ENCODE measurements at places on chromosomes 6 and 20.

GRCh38 chr20:43800186-43800585 is 73.4 kb upstream of the GTSF1L start:
- DNase-seq: no peak

DNA sequence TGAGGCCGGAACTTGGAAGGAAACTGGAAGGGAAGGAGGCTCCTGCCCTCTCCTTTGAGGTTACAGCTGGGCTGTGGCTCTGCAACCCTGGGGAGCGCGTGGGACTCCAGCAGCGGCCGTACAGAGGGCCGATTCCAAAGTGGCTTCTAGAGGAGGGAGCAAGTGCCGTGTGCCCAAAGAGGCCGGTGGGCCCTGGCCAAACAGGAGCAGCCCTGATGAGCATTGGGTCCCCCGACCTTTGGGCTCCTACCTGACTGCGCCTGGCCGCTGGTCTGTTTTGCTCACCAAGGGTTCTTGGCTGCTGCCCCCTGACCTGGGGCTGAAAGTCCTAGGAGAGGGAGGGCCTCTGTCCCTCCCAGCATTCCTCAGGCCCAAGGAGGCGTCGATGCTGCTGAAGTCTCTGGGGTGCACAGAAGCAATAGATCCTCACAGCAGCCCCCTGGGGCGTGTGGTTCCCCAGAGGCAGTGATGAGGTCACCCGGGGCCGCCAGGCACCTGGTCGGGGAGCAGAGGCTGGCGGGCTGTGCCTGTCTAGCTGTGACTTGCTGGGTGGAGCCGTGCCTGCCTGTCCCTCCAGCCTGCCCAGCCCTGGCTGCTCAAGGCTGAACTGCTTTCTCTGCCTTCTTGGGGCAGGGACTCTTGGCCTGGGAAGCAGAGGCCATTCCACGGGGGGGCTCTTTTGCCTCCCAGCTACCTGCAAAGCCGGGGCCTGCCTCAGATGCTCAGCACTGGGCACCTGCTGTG is 9.8 kb downstream of the RBM38 start:
- DNase-seq: no peak

DNA sequence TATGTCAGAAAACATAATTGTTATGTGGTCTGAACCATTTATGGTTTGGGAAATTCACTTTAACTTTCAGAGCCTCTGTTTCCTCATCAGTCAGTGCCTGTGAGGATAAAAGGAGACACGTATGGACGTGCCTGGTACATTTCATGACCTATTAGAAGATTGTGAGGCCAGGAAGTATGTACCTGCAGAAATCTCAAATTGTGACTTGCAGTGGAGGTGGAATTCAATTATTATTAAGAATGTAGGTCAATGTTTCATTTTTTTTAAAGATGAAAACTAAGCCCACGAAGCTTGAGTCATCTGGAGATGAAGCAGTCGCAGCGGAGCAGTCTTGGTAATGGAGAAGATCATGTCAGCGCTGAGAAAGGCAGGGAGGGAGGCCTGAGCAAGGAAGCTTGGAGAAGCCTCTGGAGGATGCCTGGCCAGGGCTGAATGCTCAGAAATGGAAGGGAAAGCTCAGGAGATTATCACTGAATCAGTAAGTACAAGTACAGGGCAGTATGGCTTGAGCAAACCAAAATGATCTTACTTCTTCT is 3.9 kb upstream of the DSE start:
- no peak for DNase-seq

DNA sequence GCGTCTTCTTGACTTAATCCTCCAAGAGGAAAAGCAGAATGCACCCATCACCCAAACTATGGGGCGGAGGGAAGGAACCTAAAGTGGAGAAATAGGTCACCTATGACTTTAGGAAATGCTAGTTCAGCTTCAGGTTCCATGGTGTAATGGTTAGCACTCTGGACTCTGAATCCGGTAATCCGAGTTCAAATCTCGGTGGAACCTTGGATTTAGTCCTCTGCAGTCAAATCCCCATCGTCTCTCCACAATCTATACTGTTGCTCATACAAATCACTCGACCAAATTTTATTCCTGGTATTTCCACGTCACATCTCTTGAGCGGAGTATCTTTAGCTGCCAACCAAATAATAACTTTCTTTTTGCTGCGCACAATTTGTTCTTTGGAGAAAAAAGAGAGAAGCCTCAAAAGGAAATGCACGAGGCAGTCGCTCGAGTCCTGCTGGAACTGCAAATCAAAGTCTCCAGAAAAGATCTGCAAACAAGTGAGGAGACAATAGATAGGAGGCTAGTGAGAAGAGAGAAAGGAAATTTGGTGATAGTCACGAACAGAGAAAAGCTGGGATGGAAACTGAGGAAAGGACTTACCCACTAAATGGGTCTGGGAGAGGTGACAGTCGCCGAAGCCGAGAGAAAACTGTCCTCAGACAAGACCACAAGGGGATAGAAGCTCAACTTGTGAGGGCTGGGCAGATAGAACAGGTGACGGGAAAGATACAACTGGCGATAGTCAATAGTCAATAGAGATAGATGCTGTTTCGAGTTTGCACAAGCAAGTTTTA is 16.6 kb downstream of the POM121L2 start:
- DNase-seq: peak; percentile 76

DNA sequence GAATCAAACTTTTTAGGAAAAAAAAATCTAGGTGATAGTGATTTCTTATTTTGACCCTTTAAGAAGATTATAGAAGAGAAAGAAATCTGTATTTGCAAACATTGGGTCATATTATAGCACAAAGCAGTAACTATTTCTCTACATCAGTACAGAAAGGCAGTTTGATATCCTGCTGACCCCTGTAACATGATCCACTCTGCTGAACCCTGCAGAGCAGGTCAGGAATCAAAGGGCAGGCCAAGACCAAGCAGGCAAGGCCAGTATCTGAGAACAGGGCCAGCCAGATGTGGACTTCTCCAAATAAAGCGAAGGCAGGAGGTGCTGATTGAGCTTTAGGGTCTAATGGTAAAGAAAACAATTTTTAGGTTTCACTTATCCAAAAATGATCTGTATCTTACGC is 239.4 kb downstream of the PTPRK start:
- no peak for DNase-seq

- DNase-seq: peak; percentile 81
Measured at GRCh38 chr6:32176476-32177182, 745 bp upstream of the AGPAT1 start.

GRCh38 chr6:138517635-138518034 is 18.3 kb upstream of the NHSL1 start:
- DNase-seq: peak; percentile 27

- DNase-seq: no peak
Measured at GRCh38 chr6:126112171-126112632, 125.9 kb downstream of the TRMT11 start.

GRCh38 chr6:154572556-154572955 is 62.1 kb upstream of the CNKSR3 start:
- DNase-seq: no peak

DNA sequence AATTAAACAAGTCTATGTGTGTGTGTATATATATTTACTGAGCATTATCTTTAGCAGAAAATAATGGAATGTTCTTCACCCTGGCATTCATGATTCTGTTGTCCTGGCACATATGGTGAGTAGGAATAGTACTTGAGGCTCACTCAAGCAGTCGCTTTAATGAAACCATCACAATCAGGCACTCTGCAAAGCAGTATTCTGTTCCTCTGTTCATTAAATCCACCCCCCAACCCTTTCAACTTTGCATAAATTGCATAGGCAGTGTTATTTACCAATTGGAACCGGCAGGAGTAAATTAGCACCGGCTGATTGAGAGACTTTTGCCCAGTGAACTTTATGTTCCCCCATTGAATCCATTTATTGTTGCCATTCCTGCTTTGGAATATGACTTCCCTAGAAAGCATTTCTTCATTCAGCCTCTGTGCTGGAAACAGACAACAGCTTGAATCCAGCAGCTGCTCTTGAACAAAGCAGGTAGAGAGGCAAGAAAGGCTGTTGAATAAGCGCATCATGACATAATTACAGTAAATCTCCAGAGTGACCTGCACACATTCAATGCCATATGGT is 268.0 kb upstream of the RNF217 start:
- DNase-seq: no peak

- DNase-seq: peak; percentile 26
Measured at GRCh38 chr6:6885521-6886170, 222.1 kb upstream of the RREB1 start.

DNA sequence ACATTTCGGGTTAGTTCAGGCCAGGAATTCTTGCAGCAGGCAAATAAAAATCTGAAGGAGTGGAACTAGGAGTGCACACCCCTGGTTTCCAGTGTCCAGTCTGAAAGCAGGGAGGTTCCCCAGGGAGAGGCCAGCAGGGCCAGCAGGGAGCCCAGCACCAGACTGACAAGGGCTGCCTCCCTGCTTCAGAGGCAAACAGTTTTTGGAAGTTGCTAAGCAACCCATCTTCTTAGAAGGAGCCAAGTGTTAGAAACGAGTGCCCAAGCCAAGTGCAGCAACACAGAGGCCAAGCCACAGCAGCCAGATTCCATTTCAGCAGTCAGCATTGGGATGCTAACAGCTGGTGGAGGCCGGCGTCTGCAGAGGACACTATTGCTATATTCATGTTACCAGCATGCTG is 179.1 kb downstream of the SYNDIG1 start:
- peak; percentile 32 for DNase-seq

DNA sequence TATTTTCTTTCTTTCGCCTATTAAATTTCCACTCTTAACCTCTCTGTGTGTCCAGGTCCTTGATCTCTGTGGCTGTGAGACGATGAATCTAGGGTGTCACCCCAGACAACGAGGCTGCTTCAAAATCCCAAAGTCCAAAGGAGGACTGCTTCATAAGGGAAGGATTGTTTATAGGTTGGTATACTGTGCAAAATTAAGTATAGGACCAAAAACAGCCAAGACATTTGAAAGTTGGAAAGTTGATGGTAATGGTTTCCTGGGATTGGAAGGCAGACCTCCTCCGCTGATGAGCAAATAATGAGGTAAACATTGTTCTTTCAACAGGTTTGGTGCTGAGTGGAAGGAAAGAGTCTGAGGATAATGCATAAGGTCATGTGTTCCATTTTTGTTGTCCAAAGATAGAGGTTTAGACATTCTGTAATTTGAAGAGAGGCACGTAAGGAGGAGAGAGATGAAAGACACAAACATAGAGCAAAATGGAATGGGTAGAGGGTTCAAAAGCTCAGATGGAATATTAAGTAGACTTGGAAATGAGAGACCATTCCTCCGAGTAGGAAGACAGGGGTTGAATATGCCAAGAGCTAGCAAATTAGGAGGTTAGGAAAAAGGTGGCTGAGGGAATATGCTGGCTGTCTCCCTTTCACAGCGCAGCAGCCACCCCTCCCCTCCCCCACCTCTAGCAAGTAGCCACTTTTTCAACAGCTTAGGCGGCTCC is 24.8 kb downstream of the ZNF311 start:
- DNase-seq: no peak

GRCh38 chr20:56406910-56407309 is 5.2 kb upstream of the CASS4 start:
- no peak for DNase-seq

DNA sequence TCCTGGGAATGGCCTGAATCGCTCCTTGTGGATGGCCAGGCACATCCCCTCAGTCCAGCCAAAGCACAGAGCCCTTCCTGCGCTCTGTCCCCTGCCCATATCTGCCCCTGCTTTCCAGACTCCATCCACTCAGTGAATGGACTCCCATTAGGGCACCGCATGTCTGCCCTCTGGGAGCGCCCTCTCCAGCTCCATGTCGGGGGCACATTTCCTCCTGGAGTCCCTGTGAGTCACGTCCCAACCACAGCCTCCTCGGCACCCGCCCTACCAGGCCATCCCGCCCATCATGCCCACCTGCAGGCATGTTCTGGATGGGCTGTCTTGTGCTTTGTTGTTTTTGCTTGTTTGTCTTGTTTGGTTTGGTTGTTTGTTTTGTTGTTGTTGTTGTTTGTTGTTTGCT is 96.8 kb downstream of the PSMB1 start:
- no peak for DNase-seq

DNA sequence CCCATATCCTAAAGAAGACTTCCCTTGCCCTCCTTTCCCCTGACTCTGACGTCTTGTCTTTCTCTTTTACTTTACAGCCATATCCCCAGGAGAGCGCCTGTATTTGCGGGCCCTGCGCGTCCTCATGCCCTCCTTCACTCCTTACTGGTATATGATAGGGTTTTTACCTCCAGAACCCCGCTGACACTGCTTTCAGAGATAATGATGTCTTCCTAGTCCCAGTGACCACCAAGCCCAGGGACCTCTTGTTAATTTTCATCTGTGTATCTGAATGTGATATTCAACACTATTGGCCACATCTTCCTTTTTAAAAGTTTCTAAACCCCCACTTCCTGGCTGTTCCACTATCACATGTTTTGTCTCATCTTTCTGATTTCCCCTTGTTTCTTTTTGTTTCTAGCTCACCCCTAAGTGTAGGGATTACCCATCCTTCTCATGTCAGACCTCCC is 102.0 kb downstream of the HIVEP1 start:
- no peak for DNase-seq

- DNase-seq: no peak
Measured at GRCh38 chr6:44020148-44020547, 107.1 kb downstream of the MRPL14 start.

- DNase-seq: no peak
Measured at GRCh38 chr6:107435798-107436197, 23.6 kb downstream of the PDSS2 start.

GRCh38 chr6:24504649-24505586 is 10.1 kb downstream of the ALDH5A1 start:
- no peak for DNase-seq

- peak; percentile 70 for DNase-seq
Measured at GRCh38 chr6:158662954-158663624, 13.2 kb downstream of the SYTL3 start.

DNA sequence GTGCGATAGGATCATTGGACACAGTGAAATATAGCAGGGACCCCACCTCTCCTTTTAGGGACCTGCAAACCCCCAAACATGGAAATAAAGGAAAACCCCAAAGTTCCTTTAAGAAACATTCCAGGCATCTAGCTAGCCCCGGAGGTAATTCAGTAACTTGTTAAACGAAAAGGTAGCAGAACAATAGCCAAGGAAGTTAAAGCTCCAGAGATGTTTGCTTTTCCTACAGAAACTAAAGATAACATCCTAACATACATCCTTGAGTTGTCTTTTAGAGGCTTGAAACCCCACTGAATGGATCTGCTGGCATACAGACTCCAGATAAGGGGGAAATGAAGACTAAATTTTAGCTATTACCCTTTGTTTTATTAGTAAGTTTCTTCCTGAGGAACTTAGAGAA is 51.0 kb downstream of the FAM184A start:
- no peak for DNase-seq

DNA sequence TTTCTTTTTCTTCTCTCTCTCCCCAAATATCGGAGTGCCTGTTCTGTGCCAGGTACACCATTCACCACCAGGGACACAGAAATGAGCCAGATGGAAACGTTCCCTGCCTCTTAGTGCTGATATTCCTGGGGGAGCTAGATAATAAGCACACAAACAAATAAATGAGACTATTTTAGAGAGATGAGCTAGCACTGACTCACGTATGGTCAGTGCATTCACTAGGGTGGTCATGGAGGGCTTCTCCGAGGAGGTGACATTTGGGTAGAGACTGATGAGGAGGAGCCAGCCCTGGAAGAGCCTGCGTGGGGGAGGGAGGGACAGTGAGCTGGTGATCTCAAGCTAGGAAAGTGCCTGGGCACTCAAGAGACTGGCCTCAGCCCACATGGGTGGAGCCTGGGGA is 252.3 kb upstream of the KCNG1 start:
- DNase-seq: no peak
